Progenitor cell of endocrine pancreas (in vitro differentiated cells): ENCODE measurements at places on chromosomes 3 and 15. TPM values are rescaled to one million over a fixed set of nuclear protein-coding genes. Genes with fewer than 3 reads are reported as not detected.

The MUC20 gene
- total RNA-seq = 4.5 and 5.0 TPM in 2 replicates

The TICRR gene
- 13.9 and 14.7 TPM in 2 replicates for total RNA-seq

The SERPINI2 gene
- 1.8 and 2.0 TPM in 2 replicates for total RNA-seq

The CKMT1A gene
- total RNA-seq = 4.0 TPM in 2 replicates

The SIAH2 gene
- total RNA-seq = 14.4 and 17.9 TPM in 2 replicates
